Transverse colon (tissue), 4 donors: ENCODE measurements at places on chromosomes 1 and 21. TPM values are rescaled to one million over a fixed set of nuclear protein-coding genes. Genes with fewer than 3 reads are reported as not detected.

GRCh38 chr1:229693129-229693900 is 67.3 kb downstream of the URB2 start:
- DNase-seq = no peak

DNA sequence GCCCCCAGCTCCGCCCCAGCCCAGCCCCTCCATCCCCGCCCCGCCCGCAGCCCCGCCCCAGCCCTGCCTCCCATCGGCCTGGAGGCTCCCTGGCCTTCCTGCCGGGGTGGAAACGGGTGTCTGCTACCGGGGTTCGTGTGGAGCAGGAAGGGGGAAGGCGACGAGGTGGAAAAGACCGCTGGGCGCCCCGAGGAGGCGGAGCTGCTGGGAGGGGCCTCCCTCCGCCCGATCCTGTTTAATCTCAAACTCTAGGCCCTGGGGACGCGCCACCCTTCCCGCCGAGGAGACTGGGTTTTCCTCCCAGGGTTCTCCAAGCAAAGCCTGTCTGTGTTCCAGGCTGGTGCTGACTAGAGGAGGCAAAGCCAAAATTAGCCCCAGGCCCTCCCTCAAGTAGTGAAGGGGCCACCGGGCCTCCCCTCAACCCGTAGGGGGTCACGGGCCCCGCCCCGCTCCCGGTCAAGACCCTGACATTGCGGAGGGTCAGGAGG is 16.2 kb upstream of the TTLL10 start:
- peak; percentile 93 for DNase-seq

FALEC gene
- not detected for total RNA-seq

FAM151A gene
- total RNA-seq = 1.4 TPM
